ENCODE measurements at places on chromosomes 1 and 21.

- peak; percentile 75 for DNase-seq
Observed at GRCh38 chr1:162605225-162605927, 26.9 kb upstream of the DDR2 start.

- DNase-seq = peak; percentile 92
Observed at GRCh38 chr1:247415423-247416361, at the start of gene NLRP3. Gene NLRP3 (plus strand): TSS chr1:247416173. CDS start chr1:247418801, 2,628 bp downstream.

- DNase-seq = no peak
Observed at GRCh38 chr1:167638064-167638463, 8.0 kb downstream of the RCSD1 start.

DNA sequence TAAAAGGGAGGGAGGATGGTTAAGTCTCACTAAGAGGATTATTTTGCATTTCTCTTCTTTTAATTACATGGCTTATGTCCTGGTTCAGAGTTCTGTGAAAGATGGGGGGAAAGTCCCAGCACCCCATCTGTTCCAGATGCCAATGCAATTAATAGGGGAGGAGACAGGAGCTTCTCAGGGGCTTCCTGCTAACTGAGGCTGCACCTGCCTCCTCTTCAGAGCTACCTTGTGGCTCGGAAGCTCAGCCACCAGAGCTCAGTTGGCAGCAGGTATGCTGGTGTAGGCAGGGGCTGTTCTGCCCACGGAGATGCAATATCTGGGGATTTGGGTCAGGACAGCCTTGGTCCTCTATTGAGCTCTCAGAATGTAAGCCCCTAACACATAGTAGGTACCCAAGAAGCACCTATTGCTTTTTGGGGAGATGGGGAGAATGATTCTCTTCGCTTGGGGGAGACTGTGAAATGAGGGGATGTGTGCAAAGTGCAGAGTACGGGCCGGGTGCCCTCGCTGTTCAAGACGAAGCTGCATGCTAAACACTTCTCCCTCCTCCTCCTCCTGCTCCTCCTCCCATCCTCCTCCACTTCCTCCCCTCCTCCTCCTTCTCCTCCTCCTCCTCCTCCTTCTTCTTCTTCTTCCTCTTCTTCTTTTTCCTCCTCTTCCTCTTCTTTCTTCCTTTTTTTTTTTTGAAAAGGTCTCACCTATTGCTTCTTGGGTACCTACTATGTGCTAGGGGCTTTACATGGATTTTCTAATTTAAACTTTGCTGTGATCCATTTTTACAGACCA is 279.0 kb downstream of the PTPRU start:
- DNase-seq = no peak

GRCh38 chr1:248918131-248918530 is 12.1 kb downstream of the PGBD2 start:
- no peak for DNase-seq

DNA sequence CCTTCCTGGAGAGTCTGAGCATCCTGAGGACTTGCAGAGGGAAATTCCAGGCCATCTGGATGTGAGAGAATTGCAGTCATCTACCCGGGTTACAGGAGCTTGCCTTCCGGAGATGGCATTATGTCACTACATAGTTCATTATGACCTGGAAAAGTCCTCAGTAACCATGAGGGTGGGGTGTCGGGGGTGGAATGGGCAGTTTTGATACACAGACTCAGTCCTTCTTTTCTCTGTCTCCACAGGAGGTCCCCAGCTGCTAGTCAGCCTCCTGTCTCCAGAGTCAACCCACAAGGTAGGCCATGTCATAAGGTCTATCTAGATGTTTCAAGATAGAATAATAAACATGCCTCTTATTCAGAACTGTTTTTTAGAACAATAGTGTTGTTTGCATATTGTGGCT is 268.2 kb upstream of the SGIP1 start:
- peak; percentile 39 for DNase-seq

DNA sequence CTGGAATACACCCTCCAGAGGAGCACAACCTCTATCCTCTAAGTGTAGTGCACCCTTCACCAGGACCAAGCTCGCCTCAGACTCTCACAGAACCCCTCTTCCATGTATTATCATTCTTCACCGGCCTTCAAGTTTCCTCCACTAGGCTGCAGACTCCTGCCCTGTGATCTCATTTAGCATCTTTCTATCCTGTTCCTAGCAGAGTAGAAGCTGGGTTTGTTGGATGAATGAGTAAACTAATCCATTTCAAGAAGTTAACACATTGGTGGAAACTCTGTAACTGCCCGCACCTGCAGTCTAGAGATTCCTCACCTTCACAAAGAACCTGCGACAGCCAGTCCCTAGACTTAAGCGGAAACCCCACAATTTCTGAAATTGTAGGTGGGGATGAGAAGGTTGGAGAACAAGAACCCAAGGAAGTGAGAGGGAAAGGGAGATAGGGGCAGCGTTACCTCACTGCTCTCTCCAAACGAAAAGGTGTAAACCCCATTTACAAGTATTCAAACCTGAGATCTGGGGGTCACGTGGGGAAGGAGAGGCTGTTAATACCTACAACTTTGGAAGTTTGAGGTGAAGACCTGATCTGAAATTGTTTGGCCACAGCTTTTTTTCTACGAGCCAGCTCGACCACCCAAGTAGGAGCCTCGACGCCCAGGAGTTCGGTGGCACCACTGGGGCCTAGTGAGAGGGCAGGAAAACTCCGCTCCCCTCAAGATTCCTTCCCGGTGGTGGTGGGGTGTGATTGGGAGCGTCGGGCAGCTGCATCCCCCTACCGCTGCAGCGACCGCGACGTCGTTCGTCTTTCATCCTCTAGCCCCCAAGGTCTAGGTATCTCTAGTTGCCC is 1.2 kb downstream of the PTPN14 start:
- DNase-seq = peak; percentile 64

DNA sequence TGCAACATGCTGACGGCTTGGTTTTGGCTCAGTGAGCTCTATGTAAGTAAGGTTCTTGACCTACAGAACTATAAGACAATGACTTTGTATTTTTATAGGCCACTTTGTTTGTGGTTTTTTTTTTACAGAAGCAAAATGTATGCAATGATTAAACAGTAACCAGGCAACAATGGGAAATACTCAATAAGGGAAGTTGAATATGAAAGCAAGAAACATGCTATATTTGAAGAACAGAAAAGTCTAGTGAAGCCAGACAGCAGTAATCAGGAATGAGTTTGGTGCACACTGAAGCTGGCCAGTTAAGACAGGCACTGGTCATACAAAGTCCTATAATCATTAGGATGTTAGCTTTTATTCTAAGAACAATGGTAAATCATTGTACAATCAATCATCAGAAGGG is 1926.8 kb downstream of the NCAM2 start:
- DNase-seq = no peak

- DNase-seq = no peak
Observed at GRCh38 chr1:108732398-108732797, 14.1 kb upstream of the STXBP3 start.

- DNase-seq = no peak
Observed at GRCh38 chr1:69657971-69658370, 90.2 kb downstream of the LRRC7 start.

GRCh38 chr1:2540816-2541492 is 10.9 kb upstream of the HES5 start:
- DNase-seq = no peak

- DNase-seq = no peak
Observed at GRCh38 chr1:111474106-111474505, 322 bp downstream of the C1orf162 start.

DNA sequence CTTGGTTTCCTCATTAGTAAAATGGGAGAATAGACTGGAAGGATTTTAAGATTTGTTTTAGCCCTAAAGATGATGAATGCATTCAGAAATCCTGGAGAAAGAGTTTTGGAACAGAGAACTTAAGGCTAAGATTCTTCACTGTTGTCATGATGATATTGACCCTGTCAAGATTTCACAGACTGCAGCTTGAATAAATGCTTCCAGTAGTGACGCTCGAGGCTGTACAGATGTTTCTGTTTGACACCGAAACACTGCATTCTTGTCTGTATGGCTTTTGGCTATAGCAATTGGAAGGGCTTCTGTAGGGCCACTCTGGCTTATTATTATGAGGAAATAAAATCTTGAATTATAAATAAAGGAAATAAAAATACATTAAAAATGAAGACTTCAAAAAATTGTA is 25.7 kb downstream of the SIM2 start:
- no peak for DNase-seq

- peak; percentile 67 for DNase-seq
Observed at GRCh38 chr21:29299046-29299915, 559 bp downstream of the BACH1 start.

GRCh38 chr1:229006121-229006870 is 264.6 kb upstream of the RAB4A start:
- DNase-seq = no peak

GRCh38 chr1:222117809-222118208 is 375.9 kb upstream of the DUSP10 start:
- DNase-seq = no peak

DNA sequence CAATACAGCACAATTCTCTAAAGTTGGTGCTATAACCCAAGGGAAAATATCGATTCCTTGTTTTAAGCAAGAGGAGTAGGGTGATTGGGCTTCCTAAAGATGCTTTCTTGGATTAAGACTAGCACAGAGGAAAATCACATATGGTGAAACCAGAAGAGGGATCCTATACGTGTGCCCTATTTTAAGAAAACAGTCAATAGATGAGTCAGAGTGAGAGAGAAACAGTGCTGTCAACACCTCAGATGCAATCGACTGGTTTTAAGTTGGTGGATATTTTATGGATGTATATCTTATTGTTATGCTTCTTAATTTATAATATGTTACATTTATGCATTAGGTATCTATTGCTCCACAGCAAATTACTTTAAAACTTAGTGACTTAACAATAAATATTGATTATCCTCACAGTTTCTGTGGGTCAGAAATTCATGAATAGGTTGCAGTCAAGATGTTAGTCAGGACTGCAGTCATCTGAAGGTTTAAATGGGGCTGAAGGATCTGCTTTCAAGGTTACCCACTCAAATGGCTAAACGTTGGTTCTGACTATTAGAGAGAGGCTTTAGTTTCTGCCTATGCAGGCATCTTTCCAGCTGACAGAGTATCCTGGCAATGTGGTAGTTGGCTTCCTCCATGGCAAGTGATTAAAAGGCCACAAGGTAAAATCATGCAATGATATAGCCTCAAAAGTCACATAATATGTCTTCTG is 61.6 kb upstream of the DEPDC1 start:
- DNase-seq = no peak

GRCh38 chr1:8370046-8370881 is 52.4 kb downstream of the SLC45A1 start:
- DNase-seq = peak; percentile 23

DNA sequence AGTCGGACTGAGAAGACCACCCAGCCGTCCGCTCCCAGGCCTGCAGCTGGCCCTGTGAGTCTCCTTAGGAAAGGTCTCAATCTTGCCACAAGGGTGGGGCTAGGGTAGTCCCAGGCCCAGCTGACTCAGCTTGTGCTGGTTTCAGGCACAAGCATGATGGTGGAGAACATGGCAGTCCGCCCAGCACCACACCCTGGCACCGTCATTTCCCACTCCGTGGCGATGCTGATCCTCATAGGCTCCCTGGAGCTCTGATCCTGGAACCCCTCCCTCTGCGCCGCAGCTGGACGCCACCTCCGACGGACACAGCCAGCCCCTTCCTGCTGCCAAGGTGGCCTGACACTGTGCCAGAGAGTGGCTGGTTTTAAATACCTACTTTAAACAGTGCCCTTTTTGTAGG is 10.7 kb downstream of the TMEM81 start:
- no peak for DNase-seq

GRCh38 chr1:88104886-88105285 is 579.2 kb upstream of the PKN2 start:
- no peak for DNase-seq

DNA sequence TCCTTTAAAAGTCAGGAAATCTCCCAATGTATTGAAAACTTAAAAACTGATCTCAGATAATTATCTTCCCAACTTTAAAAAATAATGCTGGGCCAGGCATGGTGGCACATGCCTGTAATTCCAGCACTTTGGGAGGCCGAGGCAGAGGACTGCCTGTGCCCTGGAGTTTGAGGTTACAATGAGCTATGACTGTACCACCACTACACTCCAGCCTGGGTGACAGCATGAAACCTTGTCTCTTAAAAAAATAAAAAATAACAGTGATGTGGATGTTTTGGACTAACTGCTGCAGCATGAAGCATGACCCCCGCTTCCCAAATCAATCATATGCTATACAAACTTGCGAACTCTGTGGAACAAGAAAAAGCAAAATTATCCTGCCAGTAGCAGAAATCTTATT is 186.3 kb downstream of the RERE start:
- peak; percentile 31 for DNase-seq

DNA sequence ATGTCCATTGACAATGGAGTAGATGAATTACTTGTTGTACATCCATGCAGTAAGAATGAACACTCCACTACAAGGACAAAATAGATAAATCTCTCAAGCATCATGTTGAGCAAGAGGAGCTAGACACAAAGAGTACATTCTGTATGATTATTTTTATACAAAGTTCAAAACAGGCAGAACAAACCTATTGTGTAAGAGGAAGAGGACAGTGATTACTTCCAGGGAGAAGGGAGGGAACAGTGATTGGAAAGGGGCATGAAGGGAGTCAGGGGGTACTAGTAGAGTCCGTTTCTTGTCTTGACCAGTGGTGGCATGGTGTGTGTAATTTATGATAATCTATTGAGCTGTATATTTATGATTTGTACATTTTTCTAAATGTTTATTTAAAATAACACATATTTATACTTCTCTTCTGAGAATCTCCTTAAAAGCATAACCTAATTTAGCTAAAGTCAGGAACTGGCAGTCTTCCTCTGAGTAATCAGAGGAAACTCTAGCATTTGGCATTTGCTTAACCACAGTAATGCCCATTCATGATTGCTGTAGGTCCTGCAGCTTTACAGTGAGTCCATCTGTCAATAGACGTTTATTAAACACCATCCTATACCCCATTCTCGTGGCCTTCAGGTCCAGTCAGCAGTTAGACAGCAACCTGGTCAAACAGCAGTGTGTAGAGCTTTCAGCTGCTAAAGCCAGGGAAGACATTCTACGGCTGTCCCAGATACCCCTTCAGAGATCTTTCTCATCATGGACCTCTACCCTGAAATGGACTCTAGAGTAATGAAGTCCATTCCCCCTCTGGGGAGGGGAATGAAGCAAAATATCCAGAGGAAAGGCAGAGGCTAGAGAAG is 114.1 kb upstream of the GALNT2 start:
- no peak for DNase-seq

DNA sequence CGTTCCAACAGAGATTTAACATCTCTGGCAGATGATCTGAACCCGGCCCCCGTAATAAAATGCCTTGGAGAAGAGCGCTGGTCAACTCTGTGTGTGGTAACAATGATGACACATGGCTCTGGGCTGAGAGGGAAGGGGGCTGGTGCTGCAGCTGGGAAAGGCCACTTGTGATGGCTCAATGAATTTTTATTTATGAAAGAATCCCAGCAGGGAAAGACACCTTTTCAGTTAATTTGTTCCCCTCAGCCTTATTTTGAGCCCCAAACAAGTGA is 59.4 kb downstream of the SYT6 start:
- peak; percentile 17 for DNase-seq

DNA sequence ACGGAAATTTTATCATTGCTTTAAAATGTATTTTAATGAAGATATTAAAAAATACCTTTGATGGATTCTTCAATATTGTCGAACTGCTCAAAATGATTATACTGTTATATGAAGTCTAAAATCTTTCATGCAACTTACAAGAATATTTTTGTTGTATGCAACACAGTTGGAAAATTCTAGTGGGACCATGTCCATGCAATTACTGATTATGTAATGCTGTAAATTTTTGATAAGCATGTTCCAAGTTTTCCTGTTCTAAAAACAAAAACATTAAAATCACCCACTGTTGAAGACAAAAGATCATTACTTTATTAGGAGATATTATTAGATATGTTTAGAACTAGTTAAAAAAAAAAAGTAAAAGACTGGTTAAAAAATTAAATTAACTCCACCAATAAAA is 132.8 kb downstream of the NFIA start:
- no peak for DNase-seq

- DNase-seq = peak; percentile 44
Observed at GRCh38 chr1:37602750-37603694, 7.3 kb upstream of the GNL2 start.
